GM04504 (cell line): ENCODE measurements at places on chromosomes 12 and 14.

GRCh38 chr14:28243600-28243999 is 523.0 kb upstream of the FOXG1 start:
- DNase-seq, result no peak

DNA sequence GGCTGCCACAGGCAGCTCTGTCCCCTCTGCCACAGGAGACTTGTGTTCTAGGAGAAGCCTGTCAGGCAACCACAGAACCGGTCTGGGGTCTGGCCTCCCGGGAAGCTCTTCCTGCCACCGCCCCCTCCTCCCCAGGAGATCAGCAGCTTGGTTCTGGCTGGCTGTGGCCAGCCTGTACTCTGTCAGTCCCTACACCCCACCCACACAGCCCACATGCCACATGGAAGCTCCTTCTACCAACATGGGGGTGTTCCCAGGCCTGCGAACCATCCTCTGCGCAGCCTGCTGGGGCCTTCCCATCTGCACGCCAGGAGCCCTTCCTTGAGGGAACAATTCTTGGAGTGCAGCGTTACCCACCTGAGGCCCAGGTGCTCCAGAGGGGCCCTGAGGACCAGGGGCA is 16.8 kb downstream of the TMEM106C start:
- no peak for DNase-seq

GRCh38 chr14:24310646-24311604 is at the start of gene LTB4R:
Gene LTB4R, plus strand, starts transcription at chr14:24311502. Its CDS starts 4,150 bp downstream, at chr14:24315652.
- peak; percentile 35 for DNase-seq

GRCh38 chr14:34374998-34375740 is 86.9 kb downstream of the SPTSSA start:
- no peak for DNase-seq

DNA sequence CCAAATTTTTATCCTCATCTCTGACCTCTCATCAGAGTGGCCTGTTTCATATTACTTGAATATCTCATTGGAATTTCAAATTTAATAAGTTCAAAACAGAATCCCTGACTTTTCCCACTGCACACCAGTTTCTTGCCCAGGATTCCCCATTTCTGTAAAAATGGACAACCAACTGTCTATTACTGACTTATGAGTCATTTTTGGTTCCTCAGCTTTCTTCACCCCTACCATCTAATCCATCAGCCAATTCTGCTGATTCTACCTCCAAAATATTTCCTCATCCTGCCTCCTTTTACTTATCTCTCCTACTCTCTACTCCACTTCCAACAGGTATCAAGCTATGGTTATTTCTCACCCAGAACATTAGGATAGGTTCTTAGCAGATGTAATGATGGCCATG is 44.2 kb downstream of the TMX1 start:
- no peak for DNase-seq

DNA sequence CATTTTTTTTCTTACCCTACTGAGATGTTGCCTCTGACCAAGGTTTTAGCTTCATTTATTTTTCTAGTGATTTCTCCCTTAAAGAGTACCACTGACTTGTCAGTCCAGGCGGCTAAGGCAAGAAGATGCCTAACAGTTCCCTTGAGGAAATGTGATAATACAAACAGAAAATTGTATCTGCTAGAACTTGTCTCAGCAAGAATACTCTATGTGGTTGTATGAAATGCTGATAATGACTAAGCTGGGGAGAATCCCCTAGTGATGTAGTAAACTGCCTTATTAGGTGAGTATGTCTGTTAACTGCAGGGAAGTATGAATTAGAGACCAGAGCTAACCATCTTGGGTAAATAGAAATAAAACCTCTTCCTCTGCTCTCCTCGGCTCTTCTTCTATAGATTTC is 6.7 kb downstream of the C12orf54 start:
- peak; percentile 0 for DNase-seq

DNA sequence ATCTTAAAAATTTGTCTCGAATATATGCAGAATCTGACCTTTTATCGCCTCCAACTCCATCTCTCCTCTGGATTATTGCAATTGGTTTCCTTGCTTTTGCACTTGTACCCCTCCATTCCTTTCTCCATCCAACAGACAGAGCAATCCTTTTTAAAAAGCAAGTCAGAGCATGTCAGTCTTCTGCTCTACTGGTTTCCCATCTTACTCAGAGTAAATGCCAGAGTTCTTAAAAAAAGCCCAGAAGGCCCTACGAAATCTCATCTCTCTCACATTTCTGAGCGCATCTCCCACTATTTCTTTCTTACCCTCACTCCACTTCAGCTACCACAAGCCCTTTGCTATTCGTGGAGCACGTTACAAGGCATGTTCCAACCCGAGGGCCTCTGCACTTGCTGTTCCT is 236.9 kb upstream of the DDHD1 start:
- DNase-seq, result no peak

GRCh38 chr12:49357103-49357678 is 10.1 kb upstream of the SPATS2 start:
- DNase-seq, result no peak

DNA sequence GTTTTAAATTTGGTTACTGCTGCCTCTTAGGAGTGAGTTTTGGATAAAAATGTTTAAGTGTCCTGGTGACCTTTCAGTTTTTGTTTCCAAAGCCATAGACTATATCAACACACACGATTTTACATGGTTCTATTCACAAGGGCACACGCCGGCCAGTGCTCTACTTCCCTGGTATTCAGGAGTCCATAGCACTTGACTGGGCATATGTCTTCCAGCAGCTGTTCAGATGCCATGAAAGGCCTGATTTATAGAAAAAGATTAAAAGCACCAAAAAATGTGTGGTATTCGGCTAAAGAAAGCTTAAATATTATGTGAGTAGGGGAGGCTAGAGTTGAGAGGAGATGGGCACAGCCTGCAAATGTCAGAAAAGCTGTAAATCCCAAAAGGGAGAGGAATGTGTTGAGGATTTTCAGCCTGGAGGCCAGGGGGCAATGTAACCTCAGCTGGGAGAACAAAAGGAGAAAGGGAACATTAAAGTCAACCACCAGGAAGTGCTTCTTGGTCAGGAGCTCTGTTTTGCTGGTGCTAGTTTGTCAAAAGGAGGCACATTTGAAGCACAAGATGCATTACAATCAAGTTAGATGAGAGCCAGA is 478.4 kb downstream of the RAD51B start:
- DNase-seq, result peak; percentile 23

DNA sequence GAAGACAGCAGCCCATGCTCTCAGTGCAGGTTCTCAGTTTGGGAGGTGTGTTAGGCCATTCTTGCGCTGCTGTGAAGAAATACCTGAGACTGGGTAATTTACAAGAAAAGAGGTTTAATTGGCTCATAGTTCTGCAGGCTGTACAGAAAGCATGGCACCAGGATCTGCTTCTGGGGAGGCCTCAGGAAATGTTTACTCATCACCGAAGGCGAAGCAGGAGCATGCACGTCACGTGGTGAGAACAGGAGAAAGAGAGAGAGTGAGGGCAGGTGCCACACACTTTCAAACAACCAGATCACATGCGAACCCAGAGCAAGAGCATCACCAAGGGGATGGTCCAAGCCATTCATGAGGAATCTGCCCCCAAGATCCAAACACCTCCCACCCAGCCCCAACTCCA is 9.0 kb upstream of the LRP6 start:
- no peak for DNase-seq

GRCh38 chr14:91282954-91283645 is 38.6 kb upstream of the GPR68 start:
- no peak for DNase-seq

- no peak for DNase-seq
Measured at GRCh38 chr14:83416476-83416875, 1882.8 kb upstream of the SEL1L start.

DNA sequence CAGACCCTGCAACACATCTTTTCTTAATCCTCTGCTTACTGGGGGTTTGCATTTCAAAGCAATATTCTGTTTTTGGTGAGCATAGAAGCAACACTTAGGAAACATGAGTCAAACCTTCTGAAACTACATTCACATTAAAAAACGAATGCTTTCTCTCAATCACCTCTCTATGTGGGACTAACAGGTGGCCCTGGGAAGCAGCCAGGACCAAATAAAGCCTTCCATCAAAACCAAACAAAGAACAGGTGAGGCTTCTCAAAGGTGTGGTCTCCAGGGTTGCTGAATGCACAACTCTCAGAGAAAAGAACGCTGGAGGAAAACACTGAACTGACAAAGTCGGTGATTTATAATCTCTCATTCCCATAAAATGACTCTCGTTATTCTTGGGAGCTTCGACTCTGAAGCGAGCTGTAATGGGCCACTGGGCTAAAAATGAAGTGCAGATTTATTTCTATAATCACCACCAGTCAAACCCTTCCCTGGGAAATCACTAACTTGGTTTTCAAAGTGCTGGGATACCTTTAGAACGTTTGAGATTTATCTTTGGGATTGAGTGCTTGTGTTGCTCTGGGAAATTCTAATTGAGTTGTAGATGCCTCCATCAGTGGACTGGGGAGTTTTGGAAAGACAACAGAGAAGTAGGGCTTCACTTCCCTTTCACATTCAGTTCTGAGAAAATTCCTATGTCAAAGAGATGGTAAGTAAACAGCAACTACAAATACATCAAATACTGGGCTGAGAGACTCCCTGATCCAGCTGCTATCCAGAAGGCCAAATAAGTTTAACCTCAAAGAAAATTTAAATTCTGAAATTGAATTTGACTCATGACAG is 262.0 kb upstream of the TMPO start:
- no peak for DNase-seq

GRCh38 chr12:27032679-27033078 is 10.3 kb downstream of the MED21 start:
- no peak for DNase-seq
